ENCODE measurements at places on chromosomes 3 and 15. TPM values are rescaled to one million over a fixed set of nuclear protein-coding genes. Genes with fewer than 3 reads are reported as not detected.

GRCh38 chr3:4461468-4462090 lies 5.5 kb downstream of the SUMF1 start:
- DNase-seq = no peak

- no peak for DNase-seq
Measured at GRCh38 chr3:27594096-27594690, 110.0 kb upstream of the SLC4A7 start.

The OR5K2 gene
- total RNA-seq = not detected

DNA sequence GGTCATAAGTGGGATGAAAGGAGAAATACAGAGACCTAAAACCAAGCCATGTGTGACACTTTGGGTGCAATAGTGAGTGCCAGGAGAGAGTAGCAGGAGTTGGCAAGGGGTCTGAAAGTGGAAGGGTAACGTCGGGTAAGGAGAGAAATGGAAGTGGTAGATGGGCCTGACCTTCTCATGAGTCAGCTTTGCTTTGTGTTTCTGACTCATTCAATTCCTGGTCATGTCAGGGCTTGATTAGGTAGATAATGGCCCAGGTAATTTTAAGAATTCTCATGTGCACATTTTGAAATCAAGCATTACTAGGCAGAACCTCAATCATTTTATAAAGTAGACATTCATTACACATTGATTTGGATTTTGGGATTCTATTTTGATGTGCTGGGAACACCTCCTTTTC lies 262.5 kb downstream of the SOX2 start:
- peak; percentile 13 for DNase-seq

DNA sequence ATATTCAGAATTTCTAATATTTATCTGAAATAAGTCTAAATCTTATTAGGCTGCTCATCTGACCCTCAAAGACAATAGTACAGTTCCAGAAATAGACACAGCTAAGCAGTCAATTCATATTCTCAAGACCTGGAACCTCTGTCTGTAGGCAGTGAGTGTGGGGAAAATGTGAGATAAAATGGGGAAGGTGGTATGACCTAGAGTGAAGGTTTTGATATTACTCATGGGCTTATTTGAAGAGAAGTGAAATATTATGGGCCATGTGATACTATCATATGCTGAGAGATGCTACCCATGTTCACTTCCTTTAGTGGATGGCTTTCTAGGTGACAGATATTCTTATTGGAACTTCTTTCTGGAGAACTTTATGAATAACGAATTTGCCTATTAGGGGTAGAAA lies 33.5 kb downstream of the TGFBR2 start:
- no peak for DNase-seq

The EXD1 gene
- not detected for total RNA-seq

The TLR9 gene
- not detected for total RNA-seq

The PBRM1 gene
- 36.7 TPM for total RNA-seq

GRCh38 chr15:52912172-52912571 lies 122.0 kb upstream of the ONECUT1 start:
- DNase-seq = no peak

DNA sequence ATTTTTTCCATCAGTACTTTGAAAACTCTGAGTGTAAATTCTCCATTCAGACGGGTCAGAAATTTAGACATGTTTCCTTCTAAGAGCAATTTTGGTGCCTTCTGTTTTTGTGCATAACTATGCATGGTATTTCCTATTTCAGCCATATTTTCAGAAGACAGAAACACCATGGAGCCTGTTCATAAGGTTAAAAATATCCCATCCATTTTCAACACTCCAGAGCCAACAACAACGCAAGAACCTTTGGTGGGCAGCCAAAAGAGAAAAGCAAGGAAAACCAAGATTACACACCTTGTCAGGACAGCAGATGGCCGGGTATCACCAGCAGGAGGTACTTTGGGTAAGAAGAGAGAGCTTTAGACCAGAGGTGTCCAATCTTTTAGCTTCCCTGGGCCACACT lies 275.6 kb downstream of the BBX start:
- DNase-seq = no peak

Data from Daoy (cell line).